Stimulated activated CD4-positive, alpha-beta T cell treated with anti-CD3 and anti-CD28 coated beads, TNF-alpha, amount 100 ng/mL, for 1 hour (primary cell): ENCODE measurements at places on chromosomes 12 and 14.
A peak's percentile ranks its signal among the peaks of the same experiment; 100 is the strongest.

DNA sequence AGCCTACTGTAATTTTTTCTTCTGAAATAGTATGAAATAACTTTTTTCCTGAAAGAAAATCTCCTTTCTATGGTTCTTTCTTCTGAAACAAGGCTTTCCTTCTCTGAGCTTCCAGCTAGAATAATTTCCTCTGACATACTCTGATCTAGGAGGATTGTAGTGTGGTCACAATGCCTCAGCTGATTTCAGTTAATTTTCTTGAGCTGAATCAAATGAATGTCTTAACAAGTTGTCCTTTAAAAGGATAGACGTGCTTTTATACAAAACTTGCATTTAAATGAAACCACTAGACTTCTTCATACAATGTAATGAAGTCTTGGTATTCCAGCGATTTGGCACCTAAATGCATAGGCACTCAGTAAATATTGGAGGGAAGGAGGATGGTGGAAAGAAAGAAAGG lies 94.4 kb downstream of the BICD1 start:
- no peak for DNase-seq

DNA sequence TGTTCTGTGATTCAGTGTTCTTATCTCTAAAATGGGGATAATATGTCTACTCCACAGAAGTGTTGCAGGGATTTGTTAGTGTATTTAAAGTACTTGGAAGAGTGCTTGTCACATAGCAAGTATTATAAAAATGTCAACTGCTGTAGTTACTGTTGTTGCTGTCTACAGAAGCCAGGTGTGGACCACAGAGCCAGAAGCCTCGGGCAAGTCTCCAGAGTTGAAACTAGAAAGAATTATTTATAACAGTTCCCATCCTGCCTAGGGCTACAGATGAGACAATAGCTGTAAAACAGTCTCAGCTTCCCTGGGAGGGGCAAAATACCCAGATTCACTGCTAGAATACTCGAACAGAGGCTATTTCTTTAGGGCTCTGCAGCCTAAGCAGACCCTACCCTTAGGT lies 55.4 kb upstream of the FUT8 start:
- no peak for DNase-seq

DNA sequence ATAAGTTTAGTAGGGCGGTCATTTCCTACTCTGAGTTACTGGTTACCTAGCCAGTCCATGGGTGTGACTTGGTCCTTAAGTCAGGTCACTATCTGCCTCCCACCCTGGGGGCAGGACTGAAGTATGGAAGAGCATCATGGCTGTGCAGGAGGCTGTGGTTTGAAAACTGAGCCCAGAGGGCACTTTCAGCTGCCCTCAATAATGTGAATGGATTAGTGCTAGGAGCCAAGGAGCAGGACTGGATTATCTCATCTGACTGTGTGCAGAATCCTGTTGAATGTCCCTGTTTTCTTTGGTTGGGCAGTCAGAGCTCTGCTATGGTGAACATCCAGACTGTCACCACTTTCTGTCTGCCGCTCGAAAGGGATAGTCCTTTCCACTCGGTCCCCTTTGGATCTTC lies 1.6 kb downstream of the ATXN7L3B start:
- no peak for DNase-seq

GRCh38 chr14:102235275-102235897 lies 69.6 kb downstream of the MOK start:
- DNase-seq, result peak; percentile 37

DNA sequence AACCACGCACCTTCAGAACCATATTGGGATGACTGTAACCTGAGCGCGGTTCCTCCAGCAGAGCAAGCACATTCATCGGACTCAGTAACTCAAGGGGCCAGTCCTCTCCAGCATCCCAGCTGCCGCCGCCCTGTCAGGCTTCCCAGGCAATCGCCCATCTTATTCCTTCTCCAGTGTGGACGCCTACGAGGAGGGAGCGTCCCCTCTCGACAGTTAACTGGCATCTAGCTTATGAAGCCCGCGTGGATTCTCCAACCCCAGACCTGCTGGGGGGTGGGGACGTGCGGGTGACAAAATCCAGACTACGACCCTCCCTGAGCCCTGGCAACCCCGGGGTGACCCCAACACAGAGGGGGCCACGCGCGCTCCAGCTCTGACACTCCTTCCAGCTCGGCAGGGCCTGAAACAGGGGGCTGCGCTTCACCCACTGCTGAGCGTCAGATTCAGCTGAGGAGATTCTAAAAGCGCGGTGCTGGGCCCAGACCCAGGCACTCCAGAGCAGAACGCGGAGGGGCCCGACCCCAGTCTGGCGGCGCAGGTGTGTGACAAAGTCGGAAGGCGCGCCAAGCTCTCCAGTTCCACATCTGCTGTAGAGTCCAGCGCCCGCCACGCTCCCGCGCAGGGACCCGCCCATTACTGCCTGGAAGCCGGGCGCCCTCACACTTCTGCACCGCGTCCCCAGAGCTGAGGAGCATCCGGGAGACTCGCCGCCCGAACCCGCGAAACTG lies 43.9 kb upstream of the ESR2 start:
- no peak for DNase-seq

DNA sequence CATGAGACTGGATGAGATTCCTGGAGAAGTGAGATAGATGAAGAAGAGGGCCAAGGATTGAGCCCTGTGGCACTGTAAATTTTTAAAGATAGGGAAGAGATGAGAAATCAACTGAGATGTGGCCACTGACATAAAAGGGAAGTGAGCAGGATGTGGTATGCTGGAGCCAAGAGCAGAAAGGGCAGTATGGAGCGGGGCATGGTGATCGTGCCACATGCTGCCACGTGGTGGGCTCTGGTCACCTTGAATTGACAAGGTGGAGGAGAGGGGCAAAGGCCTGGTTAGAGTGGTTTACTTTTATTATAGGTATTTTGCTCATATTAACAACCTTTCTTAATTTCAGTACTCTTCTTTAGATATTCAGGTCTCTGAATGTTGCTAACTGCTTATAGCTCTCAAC lies 257.9 kb downstream of the NEDD1 start:
- DNase-seq, result no peak

DNA sequence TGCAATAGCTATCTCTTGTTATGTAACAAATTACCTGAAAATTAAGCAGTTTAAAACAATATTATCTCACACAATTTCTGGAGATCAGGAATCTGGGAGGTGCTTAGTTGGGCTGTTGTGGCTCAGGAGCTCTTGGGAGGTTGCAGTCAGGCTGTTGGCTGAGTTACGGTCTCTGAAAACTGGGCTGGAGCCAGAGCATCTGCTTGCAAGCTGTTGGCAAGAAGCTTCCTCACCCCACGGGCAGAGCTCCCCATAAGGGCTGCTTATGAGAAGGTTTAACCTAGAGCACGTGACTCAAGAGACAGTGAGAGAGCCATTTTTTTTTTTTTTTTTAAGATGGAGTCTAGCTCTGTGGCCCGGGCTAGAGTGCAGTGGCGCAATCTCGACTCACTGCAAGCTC lies 346.8 kb downstream of the ATP23 start:
- DNase-seq, result no peak

GRCh38 chr14:85702997-85703396 lies 173.1 kb downstream of the FLRT2 start:
- no peak for DNase-seq

GRCh38 chr12:94670075-94670474 lies 19.7 kb upstream of the TMCC3 start:
- DNase-seq, result no peak

DNA sequence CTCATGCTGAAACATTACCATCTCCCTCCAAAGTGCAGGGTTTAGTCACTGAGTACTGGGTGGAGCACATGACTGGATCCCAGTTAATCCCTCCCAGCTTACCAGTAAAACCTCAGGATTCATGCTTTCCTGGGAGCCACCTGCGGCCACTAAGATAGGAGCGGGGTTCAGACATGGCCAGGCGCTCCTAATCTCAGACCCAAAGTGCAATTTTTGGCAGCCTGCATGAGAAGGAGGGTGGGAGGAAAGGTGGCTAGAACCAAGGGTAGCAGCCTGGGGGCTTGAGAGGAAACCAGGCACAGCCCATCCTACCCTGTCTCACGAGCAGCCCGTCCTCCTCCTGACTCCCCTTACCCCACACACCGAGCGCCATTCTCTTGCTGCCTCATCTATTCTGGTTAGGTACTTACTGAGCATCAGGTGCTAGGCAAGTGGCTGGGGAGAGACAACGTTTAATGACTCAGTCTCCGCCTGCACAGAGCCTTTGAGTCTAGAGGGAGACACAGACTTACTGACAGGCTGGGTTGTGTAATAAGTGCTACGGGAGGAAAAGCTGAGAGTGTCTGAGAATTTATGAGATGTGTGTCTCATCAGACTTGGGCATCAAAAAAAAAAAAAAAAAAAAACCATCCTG lies 9.9 kb downstream of the GPRC5A start:
- no peak for DNase-seq

- DNase-seq, result no peak
These were observed 4.1 kb upstream of the IFNG start for GRCh38 chr12:68163560-68164081.

DNA sequence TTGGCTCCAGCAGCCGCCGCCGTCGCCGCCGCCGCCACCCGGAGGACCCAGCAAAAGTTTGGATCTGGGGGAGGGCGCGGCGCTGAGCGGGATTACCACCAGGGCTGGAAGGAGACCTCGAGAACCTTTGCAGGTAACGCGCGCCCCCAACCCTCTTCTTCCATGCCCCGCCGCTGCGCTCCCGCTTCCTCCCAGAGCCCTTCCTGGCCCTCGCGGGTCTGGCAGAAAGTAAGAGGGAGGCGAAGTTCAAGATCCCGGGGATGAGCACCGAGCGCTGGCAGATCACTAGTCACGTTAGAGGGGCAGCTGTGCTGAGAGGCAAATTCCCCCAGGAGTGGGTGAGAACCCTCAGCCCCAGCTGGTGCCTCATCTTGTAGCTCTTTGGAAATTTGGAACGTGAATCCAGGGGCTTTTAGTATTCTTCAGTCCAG lies 3.9 kb downstream of the FLRT2 start:
- DNase-seq, result no peak
